Stimulated activated CD4-positive, alpha-beta T cell treated with anti-CD3 and anti-CD28 coated beads, Interleukin-15, amount 100 ng/mL, for 1 hour (primary cell): ENCODE measurements at places on chromosomes 16 and 17.

DNA sequence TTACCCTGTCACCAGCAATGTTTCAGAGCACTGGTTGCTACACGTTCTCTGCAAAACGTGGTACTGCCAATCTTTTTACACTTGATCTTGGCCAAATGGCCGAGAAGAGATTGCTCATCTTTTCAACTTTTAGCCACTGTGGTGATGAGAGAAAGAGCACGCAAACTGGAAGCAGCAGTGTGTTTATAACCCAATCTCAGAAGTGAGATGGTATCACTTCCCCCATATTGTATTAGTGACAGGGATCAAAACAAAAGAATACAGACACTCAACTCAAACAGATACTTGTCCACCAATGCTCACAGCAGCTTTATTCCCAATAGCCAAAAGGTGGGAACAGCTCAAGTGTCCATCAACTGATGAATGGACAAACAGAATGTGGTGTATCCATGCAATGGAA lies 72.1 kb upstream of the FA2H start:
- no peak for DNase-seq

DNA sequence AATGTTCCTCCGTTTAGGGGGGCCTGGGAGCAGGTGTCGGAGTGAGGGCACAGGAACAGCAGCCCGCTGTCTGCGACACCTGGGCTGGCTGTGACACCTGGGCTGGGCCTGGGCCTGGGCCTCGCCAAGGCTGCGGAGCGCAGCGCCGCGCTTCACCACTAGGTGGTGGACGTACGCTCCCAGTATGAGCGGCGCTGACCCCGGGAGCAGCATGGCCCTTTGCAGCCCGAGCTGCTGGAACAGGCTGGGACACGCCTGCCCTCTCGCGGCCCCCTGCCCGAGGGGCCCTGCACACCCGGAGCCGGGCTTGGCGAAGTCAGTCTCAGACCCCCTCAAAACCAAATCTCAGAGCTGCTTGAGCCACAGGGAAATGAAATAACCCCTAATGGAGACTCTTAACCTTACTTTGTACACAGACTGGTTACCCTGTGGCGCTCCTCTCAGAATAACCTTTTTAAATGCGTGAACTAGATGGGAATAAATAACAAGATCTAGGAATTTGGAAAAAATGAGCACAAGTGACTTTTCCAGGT lies 38.6 kb upstream of the FA2H start:
- peak; percentile 65 for DNase-seq

DNA sequence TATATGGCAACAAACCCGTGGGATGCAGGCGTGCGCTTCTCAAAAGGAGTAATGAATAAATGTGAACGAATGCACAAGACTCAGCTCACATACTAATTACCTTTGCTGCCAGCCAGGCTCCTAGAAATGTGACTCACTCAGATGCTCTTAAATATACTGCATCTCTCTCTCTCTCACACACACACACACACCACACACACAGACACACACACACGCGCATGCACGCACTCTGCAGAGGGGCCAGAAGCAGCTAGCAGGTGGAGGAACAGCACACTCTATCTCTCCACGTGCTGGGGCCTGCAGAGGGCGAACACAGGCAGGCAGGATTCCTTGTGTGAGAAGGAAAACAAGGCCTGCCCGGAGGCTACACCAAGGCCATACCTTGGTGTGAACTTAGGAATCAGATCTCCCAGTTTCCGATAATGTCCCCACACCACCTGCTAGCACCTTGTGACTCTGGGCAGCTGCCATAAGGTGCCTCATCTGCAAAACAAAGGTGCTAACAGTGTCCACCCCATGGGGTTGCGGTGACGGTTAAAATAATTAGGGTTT lies 5.3 kb downstream of the GPRC5B start:
- DNase-seq = no peak

- DNase-seq = no peak
These were observed 346.6 kb upstream of the TNRC6C start for GRCh38 chr17:77611791-77612502.

DNA sequence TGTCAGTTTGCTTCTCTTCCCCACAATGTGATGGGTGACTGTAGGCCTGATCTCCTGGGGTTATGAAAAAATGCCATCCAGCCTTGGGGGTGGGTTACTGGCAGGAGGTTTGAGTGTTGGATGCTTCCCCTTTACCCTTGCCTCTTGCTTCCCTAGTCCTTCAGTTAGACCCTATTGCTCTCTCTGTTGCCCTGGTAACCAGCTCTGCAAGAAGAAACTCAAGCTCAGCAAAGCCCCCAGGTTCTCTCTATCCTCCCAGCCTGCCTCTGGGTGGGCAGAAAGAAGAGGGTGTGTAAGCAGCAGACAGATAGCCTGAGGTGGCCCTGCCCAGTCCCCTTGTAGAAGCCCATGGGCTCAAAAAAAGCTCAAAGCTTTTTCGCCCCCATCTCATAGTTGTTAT lies 2.8 kb upstream of the RAPGEFL1 start:
- no peak for DNase-seq

DNA sequence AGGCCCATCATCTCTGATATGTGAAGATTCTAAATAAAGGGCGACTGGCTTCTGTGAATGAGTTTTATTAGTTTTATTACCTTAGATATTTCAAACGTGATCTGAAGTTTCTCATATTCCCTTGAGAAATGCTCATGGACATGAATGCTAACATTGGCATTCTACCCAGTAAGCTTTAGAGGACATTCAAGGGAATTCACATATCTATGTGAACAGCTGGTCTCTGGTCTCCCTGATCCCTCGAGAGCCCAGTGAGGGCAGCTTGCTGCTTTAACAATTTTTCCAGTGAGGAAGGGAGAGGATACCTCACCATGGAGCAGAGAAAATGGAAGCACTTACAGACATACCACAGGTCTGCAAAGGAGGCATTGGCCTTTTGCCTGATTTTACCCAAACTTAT lies 312.7 kb downstream of the CA10 start:
- DNase-seq = no peak

DNA sequence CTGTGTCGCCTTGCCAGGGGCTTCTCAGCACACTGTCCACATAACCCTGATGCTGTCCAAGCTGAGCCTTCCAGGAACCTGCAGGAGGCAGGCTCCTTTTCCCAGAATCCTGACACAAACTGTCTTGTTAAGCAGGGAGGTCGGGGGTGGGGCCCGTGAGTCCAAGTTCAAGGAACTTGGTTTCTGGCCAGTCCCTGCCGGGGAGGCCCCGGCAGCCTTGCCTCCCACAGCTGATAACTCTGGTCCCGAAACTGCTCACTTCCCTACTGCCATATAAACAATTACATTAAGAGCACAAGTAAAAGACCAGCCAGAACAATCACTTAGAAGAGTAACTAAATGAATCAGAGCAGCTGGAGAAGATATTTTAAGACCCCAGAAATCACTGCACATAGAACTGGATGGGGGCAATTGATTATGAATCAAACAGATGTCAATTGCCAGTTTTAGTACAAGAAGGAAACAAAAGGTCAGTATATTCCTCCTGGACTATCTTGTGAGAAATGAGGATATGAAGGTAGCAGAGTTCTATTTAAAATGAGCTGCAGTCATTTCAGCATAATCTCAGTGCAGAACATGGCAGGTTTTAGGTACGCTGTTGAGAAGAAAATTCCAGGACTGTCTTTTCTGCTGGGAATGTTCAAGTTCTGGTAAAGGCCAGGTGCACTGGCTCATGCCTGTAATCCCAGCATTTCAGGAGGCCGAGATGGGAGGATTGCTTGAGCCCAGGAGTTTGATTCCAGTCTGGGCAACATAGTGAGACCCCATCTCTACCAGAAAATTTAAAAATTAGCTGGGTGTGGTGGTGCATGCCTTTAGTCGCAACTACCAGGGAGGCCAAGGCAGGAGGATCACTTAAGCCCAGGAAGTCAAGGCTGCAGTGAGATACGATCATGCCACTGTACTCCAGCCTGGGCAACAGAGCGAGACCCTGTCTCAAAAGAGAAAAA lies 169.8 kb downstream of the PITPNC1 start:
- no peak for DNase-seq

DNA sequence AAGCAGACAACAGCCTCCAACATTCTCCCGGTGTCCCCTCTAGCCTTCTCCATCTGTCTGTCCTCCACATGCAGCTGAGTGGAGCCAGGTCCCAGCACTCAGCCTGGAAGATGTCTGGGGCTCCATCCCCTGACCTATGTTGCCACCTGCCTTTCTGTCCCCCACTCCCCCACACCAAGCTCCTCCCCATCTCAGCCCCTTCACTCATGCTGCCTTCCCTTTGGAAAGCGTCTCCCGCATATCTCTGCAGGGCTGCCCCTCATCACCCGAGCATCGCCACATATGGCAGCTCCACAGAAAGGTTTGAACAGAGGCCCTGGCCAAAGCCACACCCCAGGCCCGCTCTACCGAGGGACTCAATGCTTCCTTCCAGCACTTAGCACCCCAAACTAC lies 24.2 kb downstream of the NSMCE1 start:
- no peak for DNase-seq

GRCh38 chr16:28880589-28880915 lies 2.3 kb downstream of the ATP2A1 start:
- DNase-seq = no peak

DNA sequence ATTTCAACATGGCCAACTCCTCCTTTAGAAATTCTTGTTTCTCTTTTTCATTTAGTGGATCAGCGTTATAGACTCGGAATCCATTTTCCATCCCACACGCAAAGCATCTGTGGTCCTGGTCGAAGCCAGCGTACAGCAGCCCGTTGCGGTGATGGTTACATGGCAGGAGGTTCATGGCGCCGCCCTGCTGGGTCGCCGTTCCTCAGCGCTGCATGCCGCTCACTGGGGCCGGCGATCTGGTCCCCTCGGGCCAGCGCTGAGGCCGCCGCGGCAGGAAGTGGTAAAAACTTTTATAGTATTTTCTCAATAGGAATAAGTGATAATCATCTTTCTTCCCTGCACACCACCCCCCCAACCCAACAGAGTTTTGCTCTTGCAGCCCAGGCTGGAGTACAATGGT lies 29.9 kb upstream of the RHOT1 start:
- no peak for DNase-seq

- no peak for DNase-seq
These were observed 357.9 kb upstream of the ZFHX3 start for GRCh38 chr16:73405851-73406250.

DNA sequence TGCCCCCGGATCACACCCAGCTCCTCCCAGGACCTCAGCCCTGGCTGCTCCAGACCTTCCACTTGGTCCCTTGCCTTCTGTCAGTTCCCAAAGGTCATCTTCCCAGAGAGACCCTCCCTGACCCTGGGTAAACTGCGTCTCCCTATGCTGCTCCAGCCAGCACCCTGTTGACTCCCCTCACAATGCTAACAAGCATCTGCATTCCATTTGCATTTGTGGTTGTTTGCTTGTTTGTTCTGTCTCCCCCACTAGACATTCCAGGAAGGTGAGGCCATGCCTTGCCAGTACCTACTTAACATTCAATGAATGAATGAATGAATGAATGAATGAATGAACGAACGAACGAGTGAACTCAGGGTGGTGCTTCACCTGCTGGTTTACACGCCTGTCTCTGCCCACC lies 171.2 kb downstream of the WSCD1 start:
- DNase-seq = no peak

- no peak for DNase-seq
These were observed 2.8 kb downstream of the UBTF start for GRCh38 chr17:44216694-44217093.

DNA sequence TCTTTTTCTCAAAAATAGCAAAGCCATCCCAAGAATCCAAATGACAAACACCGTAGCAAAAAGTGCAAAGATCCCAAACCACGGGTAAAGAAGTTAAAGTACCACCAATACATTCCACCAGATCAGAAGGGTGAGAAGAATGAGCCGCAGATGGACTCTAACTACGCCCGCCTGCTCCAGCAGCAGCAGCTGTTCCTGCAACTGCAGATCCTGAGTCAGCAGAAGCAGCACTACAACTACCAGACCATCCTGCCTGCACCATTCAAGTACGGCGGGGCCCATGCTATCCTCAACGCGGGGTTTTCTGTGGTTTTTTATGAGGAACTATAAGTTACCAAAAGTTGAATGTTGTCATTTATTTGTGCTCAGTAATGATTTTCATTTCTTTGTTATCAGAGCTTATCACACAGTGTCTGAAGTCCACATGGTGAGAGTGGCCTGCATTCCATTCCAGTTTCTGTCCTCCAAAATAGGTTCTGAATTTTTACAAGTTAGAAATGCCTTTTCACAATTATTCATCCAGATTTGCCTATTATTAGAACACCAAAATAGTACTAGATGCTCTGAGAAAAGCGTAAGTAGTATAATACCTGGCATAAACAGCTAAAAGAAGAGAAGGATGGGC lies 169.2 kb downstream of the MRTFB start:
- DNase-seq = no peak

DNA sequence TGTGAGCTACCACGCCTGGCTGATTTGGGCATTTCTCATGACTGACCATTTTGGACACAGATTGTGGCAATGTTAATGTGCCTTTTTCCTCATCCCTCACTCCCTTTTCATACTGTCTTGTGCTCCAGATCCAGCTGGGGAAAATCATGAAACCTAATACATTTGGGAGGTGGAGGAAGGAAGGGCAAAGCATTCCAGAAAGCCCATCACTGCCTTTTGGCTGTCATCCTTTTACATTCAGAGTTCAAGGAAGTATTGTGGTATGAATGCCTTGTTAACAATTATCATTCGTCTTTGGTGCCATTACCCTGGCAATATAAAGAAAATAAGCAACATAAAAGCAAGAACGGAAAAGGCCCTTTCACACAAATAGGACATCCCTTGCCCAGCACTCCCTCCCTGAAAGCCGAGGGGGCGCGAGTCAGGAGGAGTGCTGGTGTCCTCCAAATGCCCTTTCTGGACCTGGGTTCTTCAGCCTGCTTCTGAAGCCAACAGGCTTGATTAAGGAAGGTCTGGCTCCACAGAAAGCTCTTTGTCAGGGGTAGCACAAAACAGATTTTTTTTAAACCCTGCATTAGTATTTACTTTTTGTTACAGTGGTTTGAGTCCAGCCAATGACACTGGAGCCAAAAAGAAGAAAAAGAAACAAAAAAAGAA lies 20.1 kb downstream of the NMT1 start:
- DNase-seq = no peak

DNA sequence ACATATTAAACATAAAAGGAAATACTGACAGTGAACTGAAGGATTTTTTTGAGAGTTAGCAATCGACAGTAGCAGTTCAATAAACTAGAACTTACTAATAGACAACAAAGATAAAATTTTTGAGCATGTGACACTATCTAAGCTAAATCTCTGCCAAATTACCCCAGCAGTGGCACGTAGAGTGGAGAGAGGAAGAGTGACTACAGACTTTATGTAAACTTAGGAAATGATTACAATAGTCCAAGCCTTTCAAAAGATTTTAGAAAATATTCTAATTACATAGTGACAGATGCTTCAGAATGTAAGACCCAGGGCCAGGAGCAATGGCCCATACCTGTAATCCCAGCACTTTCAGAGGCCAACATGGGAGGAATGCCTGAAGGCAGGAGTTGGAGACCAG lies 52.4 kb downstream of the CFDP1 start:
- no peak for DNase-seq

GRCh38 chr17:64739316-64740058 lies 77.4 kb upstream of the SMURF2 start:
- DNase-seq = no peak
